ENCODE measurements at places on chromosomes 11 and 22.

DNA sequence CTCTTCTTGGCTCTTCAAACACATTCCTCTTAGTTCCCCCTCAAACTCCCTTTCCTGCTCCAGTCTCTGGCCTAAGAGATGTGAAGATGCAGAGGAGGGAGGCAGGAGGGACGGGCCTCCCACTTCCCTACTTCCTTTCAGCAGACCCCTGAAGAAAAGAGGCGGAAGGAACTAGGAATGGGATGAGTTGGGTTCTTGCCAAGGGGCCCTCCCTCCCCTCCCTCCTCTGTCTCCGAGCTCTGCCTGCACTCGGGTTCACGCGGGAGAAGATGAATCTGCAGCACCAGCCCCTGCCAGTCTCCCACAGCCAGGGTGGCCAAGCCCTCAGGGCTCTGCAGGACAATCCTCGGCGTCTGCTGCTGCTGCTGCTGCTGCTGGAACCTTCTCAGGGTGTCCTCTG lies 24.3 kb upstream of the PKNOX2 start:
- DNase-seq, result no peak

GRCh38 chr11:45285930-45286632 lies at the start of gene SYT13:
Gene SYT13 (minus strand): TSS chr11:45286341. CDS start chr11:45286207, 134 bp downstream.
- DNase-seq, result no peak

DNA sequence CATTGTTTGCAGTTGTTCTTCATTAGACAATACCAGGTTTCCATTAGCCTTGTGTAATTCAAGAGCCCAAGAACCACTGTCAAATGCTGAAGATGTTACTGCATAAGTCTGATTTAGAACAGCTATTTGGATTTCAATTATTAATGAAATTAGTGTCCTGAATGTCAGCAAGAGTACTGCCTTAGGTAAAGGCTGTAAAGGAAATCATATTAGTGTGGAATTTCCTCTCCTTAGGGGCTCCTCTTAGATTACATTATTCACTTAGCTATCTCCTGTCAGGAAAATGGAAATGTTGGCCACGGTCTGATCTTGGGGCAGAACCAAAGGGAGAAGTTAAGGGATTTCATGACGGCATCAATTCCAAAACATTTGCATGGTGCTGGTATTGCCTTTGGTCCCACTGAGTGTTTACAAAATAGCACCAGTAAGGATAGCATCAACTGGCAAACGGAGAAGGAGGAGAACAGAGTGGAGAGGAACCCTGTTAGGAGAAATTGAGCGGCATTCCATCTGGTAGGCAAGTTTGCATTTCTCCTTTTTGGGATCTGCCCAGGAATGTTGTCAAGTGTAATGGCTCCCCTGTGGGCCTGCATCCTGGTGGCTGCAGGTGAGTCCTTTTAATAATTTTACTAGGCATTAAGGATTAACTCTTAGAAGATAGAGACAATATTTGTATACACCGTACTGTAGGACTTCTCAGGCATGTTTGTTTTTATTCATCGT lies at the start of gene HTR3B:
TSS of gene HTR3B (plus strand) at position 418 of the 723 bp plus-strand sequence. CDS start at position 556, 138 bp downstream.
- DNase-seq, result no peak

DNA sequence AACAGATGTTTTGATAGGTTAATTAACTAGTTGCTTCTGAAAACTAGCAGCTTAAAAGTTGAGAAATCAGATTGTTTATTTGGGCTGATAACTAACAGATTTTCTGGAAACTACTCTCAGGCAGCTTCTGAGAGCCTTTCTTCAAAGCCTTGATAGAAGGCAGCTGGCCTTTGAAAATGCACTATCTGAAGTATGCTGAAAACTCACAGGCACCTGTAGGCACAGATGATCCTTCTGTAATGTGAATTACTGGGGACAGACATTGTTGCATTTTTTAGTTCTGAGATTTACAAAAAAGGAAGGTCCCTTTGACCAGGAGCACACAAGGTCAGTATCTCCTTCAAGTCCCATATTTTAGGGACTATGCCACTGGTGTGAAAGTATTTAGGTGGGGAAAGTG lies 460.8 kb upstream of the CNTN5 start:
- DNase-seq, result no peak

DNA sequence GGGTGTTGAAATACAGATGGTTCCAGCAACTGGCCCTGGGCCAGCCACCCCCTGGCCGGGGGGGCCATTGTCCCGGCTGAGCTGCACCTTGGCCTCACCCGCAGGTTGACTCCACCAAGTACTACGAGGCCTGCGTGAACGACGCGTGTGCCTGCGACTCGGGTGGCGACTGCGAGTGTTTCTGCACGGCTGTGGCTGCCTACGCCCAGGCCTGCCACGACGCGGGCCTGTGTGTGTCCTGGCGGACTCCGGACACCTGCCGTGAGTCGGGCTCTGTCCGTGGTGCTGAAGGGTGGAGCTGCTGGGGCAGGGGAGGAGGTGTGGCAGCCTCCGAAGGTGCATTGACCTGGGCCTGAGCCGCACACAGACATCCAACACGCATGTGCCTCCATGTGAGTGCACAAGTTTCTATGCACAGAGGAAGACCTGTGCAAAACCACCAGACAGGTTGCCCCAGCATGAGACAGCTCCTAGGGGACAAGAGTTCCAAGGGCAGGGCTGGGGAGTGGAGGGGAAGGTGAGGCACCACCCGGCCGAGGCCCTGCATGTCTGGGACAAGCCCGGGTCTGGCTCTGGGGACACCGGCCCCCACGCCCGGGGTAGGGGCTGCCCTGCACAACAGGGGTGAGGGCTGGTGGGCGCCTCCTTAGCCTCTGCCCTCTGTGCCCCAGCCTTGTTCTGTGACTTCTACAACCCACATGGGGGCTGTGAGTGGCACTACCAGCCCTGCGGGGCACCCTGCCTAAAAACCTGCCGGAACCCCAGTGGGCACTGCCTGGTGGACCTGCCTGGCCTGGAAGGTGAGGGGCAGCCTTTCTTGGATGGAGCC lies 16.1 kb downstream of the MUC5B start:
- DNase-seq, result no peak

DNA sequence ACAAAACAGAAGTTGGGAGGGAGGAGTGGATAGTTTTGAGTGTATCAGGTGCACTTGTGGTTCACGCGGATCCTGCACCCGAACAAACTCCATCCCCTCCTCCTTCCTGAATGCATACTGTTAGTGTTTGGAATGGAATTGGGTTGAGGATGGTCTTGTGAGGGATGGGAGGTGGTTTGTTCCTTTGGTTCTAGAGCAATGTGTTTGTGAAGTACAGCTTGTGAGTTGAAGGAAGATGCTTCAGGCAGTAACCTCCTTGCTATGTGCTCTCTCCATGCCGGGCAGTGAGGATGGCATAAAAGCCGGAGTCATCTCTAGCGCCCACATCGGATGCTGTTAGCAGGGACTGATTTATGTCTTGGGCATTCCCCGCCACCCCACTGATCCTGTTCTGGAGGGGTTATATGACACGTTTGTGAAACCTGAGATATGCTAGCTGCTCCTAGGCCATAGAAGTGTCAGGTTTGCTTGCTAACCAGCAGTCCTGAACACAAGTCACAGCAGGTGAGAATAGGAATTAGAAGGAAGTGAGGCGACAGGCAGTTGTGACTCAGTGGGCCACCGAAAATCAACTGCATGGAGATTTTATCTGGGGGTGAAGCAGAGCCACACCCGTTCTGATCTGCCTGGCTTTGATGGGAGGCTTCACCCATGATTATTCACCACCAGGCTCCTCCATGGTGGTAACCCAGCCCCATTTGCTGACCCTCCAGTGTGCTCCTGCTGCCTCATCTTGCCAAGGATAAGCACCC lies 2.2 kb downstream of the BCR start:
- peak; percentile 55 for DNase-seq

DNA sequence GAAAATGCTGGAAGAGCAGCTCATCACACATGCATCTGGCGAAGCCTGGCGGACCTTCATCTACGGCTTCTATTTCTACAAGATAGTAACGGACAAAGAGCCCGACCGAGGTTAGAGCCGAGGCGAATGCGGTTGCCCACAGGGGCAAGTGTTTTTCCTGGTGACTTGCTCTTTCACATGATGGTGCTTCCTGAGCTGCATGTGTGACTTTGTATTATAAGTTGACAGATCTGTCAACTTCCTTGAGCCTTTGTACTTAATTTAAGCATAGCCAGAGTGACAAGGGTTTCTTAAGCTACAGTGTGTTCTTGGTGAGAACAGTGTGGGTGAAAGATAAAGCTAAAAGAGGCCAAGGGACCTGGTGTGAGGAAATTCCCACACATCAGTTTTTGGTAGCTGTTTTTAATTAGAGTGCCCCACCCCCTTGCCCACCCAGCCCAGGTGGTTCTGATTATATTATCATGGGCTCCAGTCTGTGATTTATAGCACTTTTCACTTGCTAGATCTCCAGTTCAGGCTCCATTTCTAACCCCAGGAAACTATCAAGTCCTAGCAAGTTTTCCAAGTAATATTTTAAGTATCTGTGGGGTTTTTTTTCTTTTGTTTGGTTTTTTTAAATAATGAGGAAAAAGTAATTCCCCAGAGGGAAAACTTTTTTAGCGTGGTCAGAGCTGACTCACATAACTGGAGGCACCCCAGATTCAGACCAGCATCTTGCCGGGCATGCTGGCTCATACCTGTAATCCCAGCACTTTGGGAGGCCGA lies 68.0 kb upstream of the YWHAH start:
- DNase-seq, result no peak

DNA sequence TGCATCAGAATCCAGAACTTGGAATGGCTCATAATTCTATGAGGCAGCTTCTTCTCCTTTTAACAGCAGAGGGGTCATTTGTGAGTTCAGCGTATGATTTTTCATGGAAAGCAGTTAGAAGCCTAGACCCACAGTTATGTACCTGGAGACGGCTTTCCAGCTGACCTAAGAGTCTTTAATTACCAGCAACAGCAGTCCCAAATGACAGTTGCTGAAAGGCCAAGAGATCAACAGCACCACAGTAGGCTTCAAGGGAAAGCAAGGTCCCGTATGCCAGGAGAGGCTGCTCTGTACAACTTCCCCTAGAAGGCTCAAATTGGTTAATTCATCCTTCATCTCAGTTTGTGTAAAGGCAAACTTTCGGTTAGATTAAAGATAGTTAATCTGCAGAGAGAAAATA lies 363.0 kb downstream of the SOX6 start:
- no peak for DNase-seq

DNA sequence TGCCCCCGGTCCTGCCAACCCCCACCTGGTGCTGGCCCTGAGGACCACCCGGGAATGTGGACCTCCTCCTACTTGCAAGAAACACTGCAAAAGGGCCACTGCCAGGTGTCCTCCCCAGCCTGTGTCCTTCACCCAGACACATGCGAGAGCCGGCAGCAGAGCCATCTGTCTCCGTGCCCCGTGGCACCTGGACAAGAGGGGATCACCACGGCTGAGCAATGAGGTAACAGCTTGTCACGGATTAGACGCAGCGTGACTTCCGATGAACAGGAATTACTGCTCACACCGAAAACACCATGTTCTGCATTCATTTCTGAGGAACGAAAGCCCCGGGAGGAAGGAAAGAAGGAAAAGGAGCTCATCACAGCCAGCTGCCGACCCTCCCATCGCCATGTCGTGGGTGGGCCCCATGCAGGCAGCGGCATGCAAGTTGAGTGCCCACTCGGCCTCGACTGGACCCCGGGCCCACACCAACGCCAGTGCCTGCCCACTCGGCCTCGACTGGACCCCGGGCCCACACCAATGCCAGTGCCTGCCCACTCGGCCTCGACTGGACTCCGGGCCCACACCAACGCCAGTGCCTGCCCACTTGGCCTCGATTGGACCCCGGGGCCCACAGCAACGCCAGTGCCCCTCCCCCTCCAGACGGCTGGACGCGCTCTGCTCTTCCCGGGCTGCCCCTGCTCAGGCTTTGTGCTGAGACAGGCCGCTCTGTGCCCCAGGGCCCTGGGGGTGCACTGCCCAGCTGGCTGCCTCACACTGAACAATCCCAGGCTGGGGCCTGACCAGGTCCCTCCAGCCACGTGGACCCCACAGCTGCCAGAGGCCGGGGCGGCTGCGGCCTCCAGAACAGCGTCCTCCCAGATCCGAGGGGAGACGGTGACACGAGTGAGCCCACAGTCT lies 22.0 kb downstream of the CHID1 start:
- no peak for DNase-seq

- DNase-seq, result peak; percentile 52
Observed at GRCh38 chr22:38700270-38700788, 414 bp downstream of the JOSD1 start.

DNA sequence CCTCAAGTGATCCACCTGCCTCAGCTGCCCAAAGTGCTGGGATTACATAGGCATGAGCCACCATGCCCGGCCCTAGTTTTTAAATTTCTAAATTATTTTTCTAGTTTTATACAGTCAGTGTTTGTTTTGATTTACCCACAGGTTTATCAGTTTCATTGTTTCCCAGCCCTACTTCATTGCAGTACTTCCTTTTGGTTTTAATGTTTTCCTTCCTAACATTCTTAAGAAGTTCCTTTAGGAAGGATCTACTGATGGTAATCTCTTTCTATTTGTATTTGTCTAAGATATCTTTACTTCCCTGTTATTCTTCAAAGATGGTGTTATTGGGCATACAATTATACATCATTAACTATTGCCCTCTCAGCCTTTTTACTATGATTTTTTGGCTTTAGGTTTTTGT lies 4.9 kb upstream of the EXT2 start:
- DNase-seq, result no peak

DNA sequence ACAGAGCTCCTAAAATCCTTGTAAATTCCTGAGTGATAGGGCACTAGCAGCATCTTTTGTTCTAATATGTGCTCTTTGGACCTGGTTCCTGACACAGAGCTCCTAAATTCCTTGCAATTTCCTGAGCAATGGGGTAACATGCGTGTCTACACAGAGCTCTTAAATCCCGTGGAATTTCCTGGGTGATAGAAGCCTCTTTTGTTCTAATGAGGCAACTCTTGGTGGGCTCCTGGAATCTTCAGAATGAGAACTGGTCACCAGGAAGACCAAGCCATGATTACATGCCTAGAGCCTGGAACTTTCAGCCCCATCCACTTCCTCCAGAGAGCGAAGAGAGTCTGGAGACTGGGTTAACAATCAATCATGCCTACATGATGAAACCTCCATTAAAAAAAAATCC lies 19.0 kb downstream of the RSF1 start:
- peak; percentile 28 for DNase-seq

- no peak for DNase-seq
Observed at GRCh38 chr11:1553808-1554594, 18.1 kb downstream of the DUSP8 start.

DNA sequence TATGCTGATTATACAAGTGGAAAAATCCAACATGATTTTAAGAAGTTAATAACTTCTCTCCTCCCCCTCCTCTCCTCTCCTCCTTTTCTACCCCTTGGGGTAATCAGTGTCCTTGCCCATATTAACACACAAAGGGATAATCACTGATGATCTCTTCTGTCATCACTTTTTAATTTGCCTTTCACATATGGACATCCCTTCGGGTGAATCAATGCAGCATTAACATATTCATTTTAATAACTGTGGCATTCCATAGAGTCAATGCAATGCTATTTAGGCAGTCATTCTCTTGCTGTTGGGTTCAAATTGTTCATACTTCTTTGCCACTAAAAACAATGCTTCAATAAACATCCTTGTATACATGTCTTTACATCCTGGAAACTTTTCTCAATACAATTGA lies 42.9 kb upstream of the GLYATL2 start:
- DNase-seq, result no peak

DNA sequence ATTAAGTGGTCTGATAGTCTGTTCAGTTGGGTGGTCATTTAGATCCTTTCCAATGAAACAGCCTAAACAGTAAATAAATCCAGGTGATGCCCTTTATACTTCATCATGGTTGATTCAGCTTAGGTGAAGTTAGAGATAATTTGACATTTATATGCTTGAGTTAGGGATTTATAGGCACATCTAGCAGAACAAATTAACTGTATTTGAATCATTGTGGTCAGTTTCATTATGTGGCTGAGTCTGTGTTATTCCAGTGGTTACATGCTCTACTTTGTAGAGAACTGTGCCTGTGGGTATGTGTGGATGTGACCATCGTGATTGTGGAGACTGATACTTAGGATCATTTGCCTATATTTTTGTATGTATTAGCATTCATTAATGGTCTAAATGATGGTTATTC lies 194.6 kb downstream of the DDX10 start:
- no peak for DNase-seq

Measured in iris pigment epithelial cell (primary cell).